D341Med (cell line): ENCODE measurements at places on chromosomes 2 and 18.

DNA sequence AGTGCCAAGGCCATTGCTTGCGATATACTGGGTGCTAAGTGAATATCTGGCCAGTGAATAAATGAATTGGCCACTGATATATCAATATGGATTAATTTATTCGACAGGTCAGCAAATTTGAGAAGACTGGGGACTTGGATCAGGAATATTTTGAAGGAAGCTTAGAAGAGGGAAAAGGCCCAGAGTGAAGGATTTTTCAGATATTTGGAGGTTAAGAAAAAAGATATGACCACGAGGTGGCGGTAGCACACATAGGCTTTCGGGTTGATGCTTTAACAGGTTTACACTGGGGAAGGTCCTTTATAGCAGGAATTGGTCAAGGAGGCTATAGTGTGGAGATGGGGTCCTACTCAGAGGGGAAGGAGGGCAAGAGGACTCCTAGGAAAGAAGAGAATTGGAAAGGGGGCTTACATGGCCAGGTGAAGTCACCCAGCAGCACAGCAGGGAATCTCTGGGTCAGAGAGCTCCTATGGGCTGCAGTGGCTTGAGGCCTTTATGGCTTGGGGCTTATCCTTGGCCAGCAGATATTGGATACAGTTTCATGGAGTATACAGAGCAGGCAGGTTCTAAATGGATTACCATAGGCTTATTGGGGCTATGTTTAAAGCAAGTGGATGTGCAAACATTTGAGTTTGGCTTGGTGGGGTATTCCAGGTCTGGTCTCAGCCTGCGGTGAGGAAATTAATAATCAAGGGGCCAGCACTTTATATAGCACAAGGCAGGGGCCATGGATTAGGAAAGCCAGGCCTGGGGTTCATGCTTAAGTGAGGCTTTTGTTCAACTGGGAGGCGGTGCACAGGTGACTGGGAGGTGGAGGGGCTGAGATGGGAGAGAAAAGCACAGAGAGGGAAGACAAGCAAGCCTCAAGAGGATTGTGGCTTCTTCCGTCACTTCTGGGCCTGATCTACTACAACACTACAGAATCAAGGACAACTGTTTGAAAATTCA lies 9.7 kb downstream of the IL1RN start:
- DNase-seq = peak; percentile 51

- DNase-seq = no peak
Measured at GRCh38 chr18:32157580-32157979, 32.3 kb upstream of the MEP1B start.

DNA sequence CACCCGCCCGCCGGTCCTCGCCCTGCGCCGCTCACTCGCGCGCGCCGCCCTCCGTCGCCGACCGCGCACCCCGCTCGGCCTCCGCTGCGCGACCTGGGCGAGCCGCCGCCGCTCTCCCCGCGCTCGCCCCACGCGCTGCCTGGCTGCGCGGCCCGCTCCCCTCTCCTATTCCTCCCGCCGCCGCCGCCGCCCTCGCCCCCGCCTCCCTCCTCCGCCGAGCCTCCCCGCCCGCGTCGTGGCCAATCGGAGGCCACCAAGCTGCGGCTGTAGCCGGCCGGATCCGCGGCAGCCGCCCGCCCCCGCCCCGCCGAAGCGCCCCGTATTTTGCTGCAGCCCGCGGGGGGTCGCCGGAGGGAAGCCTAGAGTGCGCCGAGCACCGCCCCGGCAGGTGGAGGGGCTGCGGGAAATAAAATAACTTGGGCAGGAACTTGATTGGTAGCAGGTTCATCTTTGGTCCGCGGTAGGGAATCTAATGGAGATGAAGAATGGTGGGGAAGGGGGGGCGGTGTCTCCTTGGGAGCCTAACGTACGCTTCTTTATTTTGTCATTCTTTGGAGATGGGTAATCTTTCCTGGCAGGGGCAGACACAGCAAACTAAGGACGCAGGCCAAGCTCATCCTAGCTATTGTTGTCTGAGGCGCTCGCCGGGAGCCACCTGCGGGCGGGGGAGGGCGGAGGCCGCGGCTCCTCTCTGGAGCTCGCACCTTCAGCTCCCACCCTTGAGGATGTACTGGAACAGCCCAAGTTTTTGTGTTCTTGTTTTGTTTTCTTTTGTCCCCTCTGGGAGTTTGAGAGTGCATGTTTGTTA lies 1.1 kb upstream of the CDH2 start:
- peak; percentile 90 for DNase-seq

DNA sequence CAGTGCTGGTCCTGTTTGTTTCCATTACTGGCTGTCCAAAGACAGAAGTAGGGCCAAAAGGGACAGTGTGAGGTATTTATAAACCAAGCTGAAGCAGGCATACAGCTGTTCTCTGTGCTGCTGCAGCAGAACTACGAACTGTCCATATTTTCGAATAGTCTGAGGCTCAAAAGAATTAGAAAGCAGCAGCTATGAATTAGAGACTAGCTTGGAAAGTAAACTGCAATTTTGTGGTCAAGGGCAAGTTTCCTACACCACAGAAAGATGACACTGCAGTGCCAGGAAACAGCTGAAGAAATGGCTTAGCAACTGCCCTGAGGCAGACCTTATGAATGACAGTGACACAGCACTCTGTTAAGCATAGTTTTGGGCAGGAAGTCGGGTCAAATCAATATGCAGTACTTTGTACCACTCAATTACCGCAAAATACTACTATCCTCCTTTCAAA lies 125.3 kb downstream of the TMEM131 start:
- no peak for DNase-seq

DNA sequence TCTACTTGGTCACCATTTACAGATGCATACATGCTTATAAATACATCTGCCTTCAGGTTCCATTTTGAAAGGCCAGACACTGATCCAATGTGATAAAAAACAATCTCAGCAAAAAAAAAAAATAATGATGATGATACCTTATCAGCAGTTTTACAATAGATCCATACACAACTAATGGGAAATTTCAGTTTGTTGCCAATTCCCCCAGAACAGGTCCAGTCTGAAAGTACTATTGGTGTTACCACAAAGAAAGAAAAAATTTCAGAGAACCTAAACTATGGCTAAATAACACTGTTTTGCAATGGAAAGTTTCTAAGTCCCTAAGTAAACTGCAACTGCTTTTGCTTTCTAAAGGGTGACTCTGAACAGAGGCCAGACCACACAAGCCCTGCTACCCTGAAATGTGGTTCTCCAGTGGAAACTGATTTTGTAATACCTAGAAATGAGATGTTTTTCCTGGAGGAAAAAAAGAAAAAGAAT lies 54.1 kb downstream of the LPIN2 start:
- no peak for DNase-seq

DNA sequence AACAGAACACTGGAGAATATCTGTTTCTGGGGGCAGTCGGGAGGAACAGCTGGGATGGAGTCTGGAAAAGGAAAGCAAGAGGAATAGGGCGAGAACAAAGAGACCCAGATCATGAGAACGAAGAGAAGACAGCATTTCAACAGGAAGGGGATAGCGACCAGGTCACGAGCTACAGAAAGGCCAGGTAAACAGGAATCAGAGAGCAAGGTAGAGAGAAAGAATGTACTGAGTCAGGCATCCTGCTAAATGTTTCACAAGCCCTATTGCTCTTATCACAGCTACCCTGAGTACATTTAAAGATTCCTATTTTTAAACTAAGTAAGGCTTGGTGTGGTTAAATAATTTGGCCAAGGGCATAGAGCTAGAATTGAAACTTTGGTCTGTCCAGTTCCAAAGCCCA lies 254.9 kb upstream of the RAB12 start:
- DNase-seq = no peak

- DNase-seq = no peak
Measured at GRCh38 chr2:234363011-234363487, 133.8 kb downstream of the ARL4C start.

GRCh38 chr2:240319221-240319854 lies 116.1 kb upstream of the GPC1 start:
- no peak for DNase-seq

DNA sequence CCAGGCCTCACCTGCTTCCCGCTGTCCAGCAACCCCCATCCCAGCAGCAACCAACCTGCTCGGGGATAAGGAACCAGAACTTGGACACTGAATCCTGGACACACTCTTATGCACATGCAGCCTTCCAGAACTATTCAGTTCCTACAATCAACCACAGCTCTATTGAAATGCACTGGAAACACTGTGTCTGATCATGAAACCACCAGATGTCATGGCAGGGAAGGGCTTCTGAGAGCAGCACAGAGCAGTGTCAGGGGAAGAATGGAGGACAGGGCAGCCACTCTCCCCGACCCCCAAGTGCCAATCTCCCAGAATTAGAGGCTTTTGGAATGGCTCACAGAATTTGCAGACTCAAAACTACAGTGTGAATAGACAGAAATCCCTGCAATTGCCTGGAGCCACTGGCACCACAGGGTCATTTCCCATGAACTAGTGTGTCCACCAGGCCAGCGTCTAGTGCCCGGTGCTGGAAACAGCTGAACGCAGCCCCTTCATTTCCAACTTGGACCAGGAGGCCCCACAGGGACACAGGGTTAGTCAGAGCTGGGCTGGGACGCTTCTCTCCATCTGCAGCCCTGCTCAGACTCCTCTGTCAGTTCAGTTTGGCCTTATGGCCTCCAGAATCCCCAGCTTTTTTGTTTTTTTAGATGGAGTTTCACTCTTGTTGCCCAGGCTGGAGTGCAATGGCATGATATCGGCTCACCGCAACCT lies 25.5 kb downstream of the MRPL35 start:
- DNase-seq = no peak

GRCh38 chr2:3078684-3079083 lies 298.9 kb downstream of the EIPR1 start:
- no peak for DNase-seq

GRCh38 chr2:208062961-208063360 lies 37.6 kb upstream of the PLEKHM3 start:
- no peak for DNase-seq

DNA sequence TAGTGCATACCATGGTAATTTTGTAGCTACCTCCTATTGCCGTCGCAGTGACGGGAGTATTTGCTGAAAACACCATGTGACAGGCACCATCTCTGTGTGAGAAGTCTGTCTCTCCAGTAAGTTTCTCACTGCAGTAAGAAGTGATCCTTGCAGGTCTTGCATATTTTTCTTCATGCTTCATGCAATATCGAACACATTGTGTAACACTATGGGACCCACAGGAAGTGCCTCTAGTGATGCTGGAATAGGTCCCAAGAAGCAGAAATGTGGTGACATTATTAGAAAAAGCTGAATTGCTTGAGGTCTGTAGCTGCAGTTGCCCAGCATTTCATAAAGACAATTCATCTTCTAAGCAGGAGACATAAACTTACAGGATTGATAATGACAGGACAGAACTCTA lies 167.6 kb downstream of the DCDC2C start:
- DNase-seq = no peak

- peak; percentile 68 for DNase-seq
Measured at GRCh38 chr2:204260162-204260877, 285.0 kb upstream of the PARD3B start.

- DNase-seq = no peak
Measured at GRCh38 chr2:197349699-197350098, 39.1 kb upstream of the ANKRD44 start.

DNA sequence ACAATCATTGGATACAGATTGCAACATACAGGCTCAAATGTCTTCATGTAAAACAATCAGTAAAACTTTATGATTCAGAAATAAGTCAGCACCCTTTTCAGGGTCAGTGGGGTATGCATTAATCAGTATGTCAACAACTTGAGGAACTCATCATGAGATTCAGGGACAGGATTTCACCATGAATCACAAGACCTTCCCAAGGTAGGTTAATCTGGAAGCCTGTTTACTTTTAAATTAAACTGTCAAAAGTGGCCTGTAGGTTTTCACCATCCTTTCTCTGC lies 104.8 kb downstream of the SP100 start:
- DNase-seq = no peak

GRCh38 chr2:186751790-186752189 lies 57.9 kb downstream of the FAM171B start:
- no peak for DNase-seq

GRCh38 chr2:117833911-117834310 lies 19.4 kb downstream of the DDX18 start:
- DNase-seq = no peak

DNA sequence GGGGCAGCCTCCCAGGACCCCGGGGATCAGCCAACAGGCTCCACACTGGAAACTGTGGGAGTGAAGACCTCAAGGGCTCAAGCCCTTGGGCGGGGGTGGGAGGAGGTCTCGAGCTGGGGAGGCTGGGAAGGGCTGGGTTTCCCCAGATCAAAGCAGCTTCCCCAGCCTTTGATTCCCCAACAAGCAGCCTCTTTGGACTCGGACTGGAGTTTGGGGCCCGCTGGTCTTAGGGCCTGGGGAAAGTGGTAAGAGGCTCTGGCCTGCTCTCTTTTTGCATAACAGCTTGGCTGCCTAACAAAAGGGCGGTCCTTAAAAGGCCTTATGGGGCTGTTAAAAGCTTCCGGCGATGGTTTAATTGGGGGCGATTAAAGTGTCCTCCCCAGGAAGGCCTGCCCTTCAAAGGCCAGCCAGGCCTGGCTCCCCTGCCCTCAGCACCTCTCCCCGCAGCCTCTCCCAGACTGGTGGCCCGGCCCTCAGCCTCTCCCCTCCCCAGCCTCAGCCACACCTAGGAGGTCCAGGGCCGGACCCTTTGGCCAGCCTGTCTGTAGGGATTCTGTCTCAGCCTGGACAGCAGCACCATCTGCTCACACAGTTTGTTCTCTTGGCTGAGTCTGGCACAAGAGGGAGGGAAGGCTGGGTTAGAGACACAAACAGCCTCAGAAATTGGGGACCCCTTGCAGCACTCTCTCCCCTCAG lies 39.6 kb downstream of the ZFP36L2 start:
- no peak for DNase-seq

GRCh38 chr18:22844190-22844589 lies 88.9 kb upstream of the RBBP8 start:
- no peak for DNase-seq

- DNase-seq = no peak
Measured at GRCh38 chr2:128301501-128301966, 17.1 kb downstream of the HS6ST1 start.

DNA sequence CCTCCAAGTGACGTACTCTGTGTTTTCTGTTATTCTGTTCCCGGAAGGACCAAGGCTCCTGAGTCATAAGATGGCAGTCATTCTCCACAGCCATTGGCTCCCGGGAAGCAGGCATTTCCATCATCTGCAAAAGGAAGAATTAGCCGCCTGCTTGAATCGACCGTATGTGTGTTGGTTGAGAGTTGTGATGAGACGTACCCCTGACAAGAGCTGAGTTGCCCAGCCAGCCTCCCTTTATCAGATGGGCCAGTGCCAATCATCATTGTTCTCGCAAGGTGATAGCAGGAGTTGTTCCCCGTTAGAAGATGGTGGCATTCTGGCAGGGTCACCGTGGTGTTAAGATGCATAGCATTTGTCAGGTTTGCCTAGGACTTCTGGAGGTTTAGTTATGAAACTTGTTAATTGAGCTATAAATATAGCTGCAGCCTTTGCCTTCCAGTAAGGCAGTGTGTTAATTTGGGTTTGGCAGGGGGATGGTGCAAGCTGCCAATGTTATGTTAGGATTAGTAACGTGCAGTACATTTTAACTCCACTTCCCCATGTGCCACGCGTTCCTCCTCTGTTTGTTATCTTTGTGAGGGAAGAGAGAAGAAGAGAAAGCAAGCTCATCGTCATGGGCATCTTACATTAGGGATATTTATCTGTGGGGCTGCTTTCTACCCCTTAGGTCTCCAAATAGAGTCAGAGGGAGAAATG lies 652.7 kb upstream of the FANCL start:
- no peak for DNase-seq
